ENCODE measurements at places on chromosomes 3 and 15. TPM values are rescaled to one million over a fixed set of nuclear protein-coding genes. Genes with fewer than 3 reads are reported as not detected.

DNA sequence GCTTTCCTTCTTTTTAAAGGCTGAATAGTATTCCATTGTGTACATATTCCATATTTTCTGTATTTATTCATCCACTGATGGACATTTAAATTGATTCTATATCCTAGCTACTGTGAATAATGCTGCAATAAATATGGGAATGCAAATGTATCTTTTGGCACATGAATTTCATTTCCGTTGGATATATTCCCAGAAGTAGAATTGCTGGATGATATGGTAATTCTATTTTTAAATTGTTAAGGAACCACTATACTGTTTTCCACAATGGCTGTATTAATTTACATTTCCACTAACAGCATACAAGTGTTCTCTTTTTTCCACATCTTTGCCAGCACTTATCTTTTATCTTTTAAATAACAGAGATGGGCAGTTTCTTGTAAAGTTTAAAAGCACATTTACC lies 302.7 kb downstream of the CTNNB1 start:
- no peak for DNase-seq
- H3K27ac ChIP-seq = no peak overlapping the region
- no peak overlapping the region for H3K4me3 ChIP-seq
- no peaks in the 10 kb centered on the region for H3K27me3 ChIP-seq

- no peaks in the 10 kb centered on the region for H3K36me3 ChIP-seq
- no peak overlapping the region for H3K4me3 ChIP-seq
- peaks cover 11% of the 10 kb centered on the region for H3K4me1 ChIP-seq
- no peaks in the 10 kb centered on the region for H3K27me3 ChIP-seq
- DNase-seq = no peak
- H3K27ac ChIP-seq = no peak overlapping the region
These were observed 4.6 kb upstream of the P2RY14 start for GRCh38 chr3:151282921-151283320.

DNA sequence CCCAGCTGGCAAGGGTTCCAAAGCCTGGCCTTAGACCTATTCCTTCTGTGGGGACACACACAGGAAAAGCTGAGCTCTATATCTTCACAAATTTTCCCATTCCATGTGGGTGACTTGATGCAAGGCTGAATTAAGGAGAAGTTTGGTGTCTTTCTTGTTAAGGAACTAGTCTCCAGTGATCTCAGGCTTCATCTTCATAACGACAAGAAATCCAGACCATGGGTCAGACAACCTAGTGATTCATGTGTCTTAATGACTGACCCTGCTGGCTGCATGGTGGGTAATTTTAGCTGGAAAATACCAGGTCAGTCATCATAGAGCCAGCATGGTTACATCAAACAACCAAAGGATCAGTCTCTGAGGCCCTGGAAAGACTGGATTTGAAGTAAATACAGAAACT lies 112.7 kb upstream of the SLC4A7 start:
- H3K27me3 ChIP-seq = no peaks in the 10 kb centered on the region
- peaks cover 21% of the 10 kb centered on the region for H3K4me1 ChIP-seq
- no peak overlapping the region for H3K4me3 ChIP-seq

- H3K4me3 ChIP-seq = no peak overlapping the region
- no peaks in the 10 kb centered on the region for H3K36me3 ChIP-seq
- no peak for DNase-seq
- no peak overlapping the region for H3K27ac ChIP-seq
- peaks cover 6% of the 10 kb centered on the region for H3K27me3 ChIP-seq
- H3K4me1 ChIP-seq = peaks cover 9% of the 10 kb centered on the region
These were observed 7.9 kb upstream of the TNK2 start for GRCh38 chr3:195916291-195916690.

Gene ATG3
- total RNA-seq = 58.4 TPM

- DNase-seq = no peak
- H3K36me3 ChIP-seq = no peaks in the 10 kb centered on the region
- no peak overlapping the region for H3K4me3 ChIP-seq
- no peaks in the 10 kb centered on the region for H3K4me1 ChIP-seq
- H3K27ac ChIP-seq = no peak overlapping the region
- H3K27me3 ChIP-seq = no peaks in the 10 kb centered on the region
These were observed 187.6 kb downstream of the EBLN2 start for GRCh38 chr3:73249047-73249446.

Gene CDHR4
- total RNA-seq = 9.6 TPM

DNA sequence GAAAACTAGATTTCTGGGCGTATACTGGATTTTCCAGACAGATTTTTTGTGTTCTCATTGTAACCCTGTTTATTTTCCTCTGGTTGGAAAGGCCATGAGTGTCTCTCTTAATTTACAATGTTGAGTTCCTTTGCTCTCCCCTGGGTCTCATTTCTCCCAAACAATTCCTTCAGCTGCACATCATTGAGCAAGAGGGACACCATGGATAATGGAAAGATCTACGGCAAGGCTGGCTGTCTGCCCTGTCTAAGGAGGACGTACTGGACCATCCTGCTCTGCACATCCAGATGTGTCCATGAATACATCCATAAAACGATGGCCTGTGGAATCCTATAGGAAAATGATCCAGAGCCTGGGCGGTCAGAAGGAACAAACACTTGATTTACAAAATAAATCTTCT lies 258.1 kb upstream of the MCTP2 start:
- H3K4me3 ChIP-seq = no peak overlapping the region
- no peak for DNase-seq
- H3K27me3 ChIP-seq = no peaks in the 10 kb centered on the region
- no peak overlapping the region for H3K27ac ChIP-seq
- no peaks in the 10 kb centered on the region for H3K36me3 ChIP-seq
- H3K4me1 ChIP-seq = no peaks in the 10 kb centered on the region

DNA sequence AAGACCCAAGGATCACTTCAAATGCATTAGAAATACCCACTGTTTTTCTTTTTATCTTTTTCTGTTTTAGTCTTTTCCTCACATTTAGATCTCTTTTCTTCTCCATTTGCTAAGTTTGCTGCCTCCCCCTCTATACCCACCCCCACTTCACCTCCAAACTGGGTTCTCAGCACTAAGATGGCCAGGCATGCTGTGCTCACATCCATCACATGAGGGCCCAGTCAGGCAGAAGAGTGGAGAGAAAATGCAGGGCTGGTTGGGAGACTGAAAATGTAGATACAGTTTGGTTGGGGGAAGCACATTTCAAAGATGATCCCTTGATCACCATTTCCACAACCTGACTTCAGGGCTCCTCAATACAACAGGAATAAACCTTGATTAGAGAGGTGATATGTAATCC lies 8.7 kb downstream of the GAP43 start:
- no peak overlapping the region for H3K27ac ChIP-seq
- no peaks in the 10 kb centered on the region for H3K4me1 ChIP-seq
- H3K36me3 ChIP-seq = no peaks in the 10 kb centered on the region
- no peak overlapping the region for H3K4me3 ChIP-seq
- peaks cover 6% of the 10 kb centered on the region for H3K27me3 ChIP-seq
- no peak for DNase-seq

- H3K27ac ChIP-seq = no peak overlapping the region
- peaks cover 8% of the 10 kb centered on the region for H3K4me1 ChIP-seq
- no peaks in the 10 kb centered on the region for H3K27me3 ChIP-seq
These were observed 19.2 kb upstream of the SEMA3F start for GRCh38 chr3:50135964-50136363.

Gene HDC
- total RNA-seq = 4.8 TPM

GRCh38 chr3:61733876-61734275 lies 172.5 kb downstream of the PTPRG start:
- H3K27me3 ChIP-seq = no peaks in the 10 kb centered on the region
- no peak overlapping the region for H3K4me3 ChIP-seq
- H3K36me3 ChIP-seq = no peaks in the 10 kb centered on the region
- H3K4me1 ChIP-seq = peaks cover 37% of the 10 kb centered on the region
- no peak overlapping the region for H3K27ac ChIP-seq
- DNase-seq = no peak

Gene PLSCR5
- total RNA-seq = not detected

GRCh38 chr3:113557374-113557773 lies 25.0 kb downstream of the SIDT1 start:
- no peaks in the 10 kb centered on the region for H3K36me3 ChIP-seq
- DNase-seq = no peak
- H3K4me1 ChIP-seq = no peaks in the 10 kb centered on the region
- no peaks in the 10 kb centered on the region for H3K27me3 ChIP-seq

GRCh38 chr15:77821188-77821958 lies 188.7 kb upstream of the LINGO1 start:
- H3K27ac ChIP-seq = no peak overlapping the region
- DNase-seq = no peak
- H3K27me3 ChIP-seq = peaks cover 61% of the 10 kb centered on the region
- H3K36me3 ChIP-seq = no peaks in the 10 kb centered on the region

- no peaks in the 10 kb centered on the region for H3K27me3 ChIP-seq
- no peak overlapping the region for H3K27ac ChIP-seq
- no peaks in the 10 kb centered on the region for H3K36me3 ChIP-seq
- no peak overlapping the region for H3K4me3 ChIP-seq
- DNase-seq = no peak
- peaks cover 17% of the 10 kb centered on the region for H3K4me1 ChIP-seq
These were observed 262.7 kb upstream of the CTDSPL start for GRCh38 chr3:37598808-37599581.

DNA sequence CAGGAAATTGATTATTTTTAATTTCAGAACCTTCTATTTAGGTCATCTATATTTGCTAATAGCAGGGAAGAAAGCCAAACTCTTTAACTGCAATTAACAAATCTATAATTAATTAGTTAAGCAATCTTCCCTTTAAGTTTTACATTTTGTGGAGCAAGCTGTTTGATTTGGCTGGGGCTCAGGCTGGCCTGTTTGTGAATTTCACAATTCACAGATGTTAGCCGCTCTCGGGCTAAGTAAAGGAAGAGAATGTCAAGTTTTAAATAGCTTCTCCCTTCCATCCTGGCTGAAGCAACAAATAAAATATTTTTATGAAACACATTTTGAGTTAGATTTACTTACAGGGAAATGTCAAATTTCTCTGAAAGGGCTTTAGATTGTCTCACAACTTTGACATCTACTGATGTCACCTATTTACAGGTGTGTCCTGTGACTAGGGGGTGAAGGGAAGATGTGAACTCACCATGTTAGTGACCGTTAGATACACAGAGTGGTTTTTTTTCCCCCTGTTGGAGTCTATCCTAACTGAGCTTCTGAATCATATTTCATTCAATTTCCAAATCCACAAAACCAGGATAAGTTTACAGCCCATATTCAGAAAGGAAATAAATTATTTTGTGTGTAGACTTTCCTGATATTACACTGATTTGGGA lies 1.3 kb upstream of the TP63 start:
- no peak overlapping the region for H3K27ac ChIP-seq
- no peaks in the 10 kb centered on the region for H3K27me3 ChIP-seq
- peaks cover 12% of the 10 kb centered on the region for H3K4me1 ChIP-seq
- H3K36me3 ChIP-seq = no peaks in the 10 kb centered on the region
- peak; percentile 52 for DNase-seq
- H3K4me3 ChIP-seq = no peak overlapping the region

GRCh38 chr15:66592505-66593218 lies 26.9 kb upstream of the LCTL start:
- H3K4me3 ChIP-seq = no peak overlapping the region
- H3K36me3 ChIP-seq = no peaks in the 10 kb centered on the region
- no peaks in the 10 kb centered on the region for H3K27me3 ChIP-seq
- H3K4me1 ChIP-seq = peaks cover 6% of the 10 kb centered on the region
- H3K27ac ChIP-seq = no peak overlapping the region
- DNase-seq = peak; percentile 30

Gene CHRNA3
- 1.3 TPM for total RNA-seq

Gene EIF4E3
- 29.0 TPM for total RNA-seq

- no peak overlapping the region for H3K4me3 ChIP-seq
- peaks cover 17% of the 10 kb centered on the region for H3K4me1 ChIP-seq
- H3K27ac ChIP-seq = no peak overlapping the region
- DNase-seq = no peak
- H3K36me3 ChIP-seq = no peaks in the 10 kb centered on the region
- peaks cover 100% of the 10 kb centered on the region for H3K27me3 ChIP-seq
These were observed 5.0 kb upstream of the FOXB1 start for GRCh38 chr15:59998950-59999611.

Gene CDCP1
- 28.7 TPM for total RNA-seq

Gene LAMB2
- 410 TPM for total RNA-seq

Gene TIGIT
- total RNA-seq = 1.7 TPM

Gene SLC51B
- 3.2 TPM for total RNA-seq

DNA sequence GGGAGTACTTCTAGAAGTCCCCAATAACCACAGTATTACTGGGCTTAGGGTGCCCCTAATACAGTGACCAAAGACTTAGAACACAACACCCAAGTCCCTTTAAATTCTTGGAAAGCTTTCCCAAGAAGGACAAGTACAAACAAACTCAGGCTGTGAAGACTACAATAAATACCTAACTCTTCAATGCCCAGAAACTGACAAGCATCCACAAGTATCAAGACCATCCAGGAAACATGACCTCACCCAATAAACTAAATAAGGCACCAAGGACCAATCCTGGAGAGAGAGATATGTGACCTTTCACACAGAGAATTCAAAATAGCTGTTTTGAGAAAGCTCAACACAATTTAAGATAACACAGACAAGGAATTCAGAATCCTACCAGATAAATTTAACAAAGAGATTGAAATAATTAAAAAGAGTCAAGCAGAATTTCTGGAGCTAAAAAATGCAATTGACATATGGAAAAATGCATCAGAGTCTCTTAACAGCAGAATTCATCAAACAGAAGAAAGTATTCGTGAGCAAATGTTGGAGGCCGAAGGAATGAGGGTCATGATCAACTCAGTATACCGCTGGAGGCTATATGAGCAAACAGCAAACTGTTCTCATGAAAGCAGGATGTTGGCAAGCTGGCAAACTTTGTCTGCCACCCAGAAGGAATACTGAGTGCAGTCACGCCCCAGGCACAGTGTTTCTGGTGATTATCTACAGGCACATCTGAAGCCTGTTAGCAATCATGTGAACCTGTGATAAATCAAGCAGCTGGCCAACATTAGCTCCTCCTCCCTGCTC lies 87.0 kb upstream of the NECTIN3 start:
- H3K4me1 ChIP-seq = no peaks in the 10 kb centered on the region
- H3K27ac ChIP-seq = no peak overlapping the region
- DNase-seq = no peak
- H3K4me3 ChIP-seq = no peak overlapping the region

Gene MDFIC2
- total RNA-seq = not detected

- H3K36me3 ChIP-seq = no peaks in the 10 kb centered on the region
- H3K4me1 ChIP-seq = no peaks in the 10 kb centered on the region
- no peak overlapping the region for H3K27ac ChIP-seq
- H3K27me3 ChIP-seq = no peaks in the 10 kb centered on the region
- DNase-seq = no peak
- no peak overlapping the region for H3K4me3 ChIP-seq
These were observed 237.7 kb upstream of the WNT5A start for GRCh38 chr3:55724821-55725220.

Gene CCR4
- 0.92 TPM for total RNA-seq

DNA sequence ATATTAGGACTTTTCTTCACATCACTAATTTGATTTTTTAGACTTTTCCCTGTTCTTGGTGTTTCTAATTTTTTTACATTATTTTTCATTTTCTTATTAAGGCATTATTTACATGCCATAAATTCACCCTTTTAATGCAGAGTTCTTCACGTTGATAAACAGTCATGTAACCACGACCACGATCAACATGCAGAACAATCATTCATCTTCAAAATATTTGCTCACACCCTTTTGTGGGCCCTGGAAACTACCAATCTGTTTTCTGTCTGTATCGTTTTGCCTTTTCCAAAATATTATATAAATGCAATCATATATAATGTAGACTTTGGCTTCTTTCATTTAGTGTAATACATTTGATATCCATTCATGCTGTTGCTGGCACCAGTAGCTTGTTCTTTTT lies 48.7 kb downstream of the ARRDC4 start:
- DNase-seq = no peak
- no peaks in the 10 kb centered on the region for H3K4me1 ChIP-seq
- no peak overlapping the region for H3K4me3 ChIP-seq
- H3K27me3 ChIP-seq = no peaks in the 10 kb centered on the region

Gene ISY1
- 31.0 TPM for total RNA-seq
